Left lung (tissue), 14 donors: ENCODE measurements at places on chromosomes 7 and 10. TPM values are rescaled to one million over a fixed set of nuclear protein-coding genes. Genes with fewer than 3 reads are reported as not detected.

The CEP55 gene
- 19.2 TPM for polyA plus RNA-seq

The NPC1L1 gene
- 0.40 TPM for polyA plus RNA-seq

The TAS2R41 gene
- polyA plus RNA-seq: not detected

The AGAP3 gene
- 103 TPM for polyA plus RNA-seq

The VPS37D gene
- 7.6 TPM for polyA plus RNA-seq

The SUV39H2 gene
- 16.6 TPM for polyA plus RNA-seq

The CYTH3 gene
- 27.1 TPM for polyA plus RNA-seq

The NPVF gene
- not detected for polyA plus RNA-seq

The NXPH1 gene
- not detected for polyA plus RNA-seq

The COL28A1 gene
- 2.7 TPM for polyA plus RNA-seq

The BICC1 gene
- 41.2 TPM for polyA plus RNA-seq

The WNT8B gene
- 0.13 TPM for polyA plus RNA-seq

The LRRC18 gene
- 1.4 TPM for polyA plus RNA-seq

The BMI1 gene
- 89.4 TPM for polyA plus RNA-seq

The CHST3 gene
- 10.6 TPM for polyA plus RNA-seq

The MYO1G gene
- polyA plus RNA-seq: 1.6 TPM

The C10orf143 gene
- 4.6 TPM for polyA plus RNA-seq

The LANCL2 gene
- 23.3 TPM for polyA plus RNA-seq

The TET1 gene
- polyA plus RNA-seq: 20.7 TPM

The ABCB4 gene
- 0.93 TPM for polyA plus RNA-seq

The SLC35G1 gene
- polyA plus RNA-seq: 7.6 TPM

The TWNK gene
- 9.2 TPM for polyA plus RNA-seq

The PPP1R3A gene
- polyA plus RNA-seq: 0.17 TPM

The VENTX gene
- polyA plus RNA-seq: 0.15 TPM

The TMEM248 gene
- 84.5 TPM for polyA plus RNA-seq

The MDFIC gene
- polyA plus RNA-seq: 60.1 TPM
